ENCODE measurements at places on chromosomes 4 and X.
A peak's percentile ranks its signal among the peaks of the same experiment; 100 is the strongest.

GRCh38 chr4:47536966-47537365 lies 51.9 kb downstream of the ATP10D start:
- DNase-seq = no peak

- no peak for DNase-seq
These were observed 15.1 kb upstream of the REPS2 start for GRCh38 chrX:16931371-16931770.

DNA sequence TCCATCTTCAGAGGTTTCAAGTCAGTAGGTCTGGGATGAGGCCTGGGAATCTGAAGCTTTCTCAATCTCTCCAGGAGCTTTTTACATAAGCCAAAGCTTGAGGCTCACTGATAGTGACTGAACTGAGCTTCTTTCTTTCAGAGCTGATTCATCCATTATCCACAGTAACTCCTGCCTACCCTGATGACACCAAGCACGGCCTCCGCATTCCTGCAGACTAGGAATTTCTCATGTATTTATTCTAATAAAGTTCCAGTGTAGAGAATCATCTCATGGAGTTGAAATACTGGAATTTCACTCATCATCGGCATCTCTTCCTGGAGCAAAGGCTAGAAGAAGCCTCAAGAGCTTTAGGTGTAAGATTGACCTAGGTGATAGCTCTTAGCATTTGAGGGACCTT lies 12.1 kb upstream of the DCTD start:
- DNase-seq = no peak

DNA sequence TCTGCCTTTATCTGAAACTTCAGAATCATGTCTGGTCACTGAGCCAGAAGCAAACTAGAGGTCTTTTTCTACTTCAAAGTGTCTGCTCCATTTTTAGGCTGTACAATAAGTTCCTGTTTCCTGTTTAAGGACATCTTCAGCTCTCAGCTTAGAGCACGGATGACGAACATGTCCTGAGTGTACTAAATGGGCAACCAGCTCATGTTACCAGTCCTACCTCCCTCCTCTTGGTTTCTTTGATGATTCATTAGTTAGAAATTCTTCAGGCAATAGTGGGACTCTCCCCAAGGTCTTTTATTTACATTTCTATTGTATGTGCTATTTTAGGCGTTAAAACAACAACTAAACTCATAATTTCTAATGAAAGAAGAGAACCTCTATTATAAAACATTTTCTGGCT lies 58.0 kb downstream of the ENPEP start:
- DNase-seq = peak; percentile 5

- no peak for DNase-seq
These were observed 262.5 kb upstream of the TEX13A start for GRCh38 chrX:105483011-105483410.

DNA sequence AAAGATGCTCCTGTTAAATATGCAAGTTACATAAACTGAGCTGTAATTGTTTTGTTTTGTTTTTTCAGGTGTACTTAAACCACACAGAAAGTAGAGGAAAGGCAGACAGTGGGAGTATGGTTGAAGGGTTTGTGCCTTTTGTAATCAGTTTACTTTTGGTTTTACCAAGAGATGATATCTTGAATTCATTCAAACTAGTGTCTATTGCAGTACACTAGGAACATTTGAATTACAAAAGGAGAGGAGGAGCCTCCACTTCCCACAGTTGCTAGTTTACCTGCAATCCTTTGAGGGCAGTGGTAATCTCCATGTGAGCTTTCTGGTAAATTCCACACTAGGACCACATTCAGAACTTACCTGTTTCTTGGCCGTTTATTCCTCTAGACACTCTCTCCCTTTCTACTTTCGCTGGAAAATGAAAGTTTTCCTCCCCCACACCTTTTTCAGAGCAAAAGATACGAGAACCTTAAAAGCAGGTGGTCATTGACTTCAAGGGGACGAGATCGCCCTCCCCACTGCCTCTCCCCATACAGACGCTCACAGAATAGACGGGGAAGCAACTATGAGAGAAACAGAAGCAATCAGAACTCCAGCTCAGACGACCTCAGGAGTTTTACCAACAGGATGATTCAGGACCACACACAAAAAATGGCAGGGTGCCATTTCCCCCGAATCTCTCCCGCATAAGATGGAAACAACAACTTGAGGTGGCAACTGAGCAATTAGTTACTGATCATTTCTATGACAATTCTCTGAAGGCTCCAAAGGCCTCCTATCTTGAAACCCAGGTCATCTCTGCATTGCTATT lies 3.3 kb downstream of the RBM47 start:
- peak; percentile 73 for DNase-seq

- no peak for DNase-seq
These were observed 904 bp downstream of the F11 start for GRCh38 chr4:186266729-186267456.

GRCh38 chr4:124526331-124526730 lies 186.2 kb downstream of the ANKRD50 start:
- DNase-seq = no peak

DNA sequence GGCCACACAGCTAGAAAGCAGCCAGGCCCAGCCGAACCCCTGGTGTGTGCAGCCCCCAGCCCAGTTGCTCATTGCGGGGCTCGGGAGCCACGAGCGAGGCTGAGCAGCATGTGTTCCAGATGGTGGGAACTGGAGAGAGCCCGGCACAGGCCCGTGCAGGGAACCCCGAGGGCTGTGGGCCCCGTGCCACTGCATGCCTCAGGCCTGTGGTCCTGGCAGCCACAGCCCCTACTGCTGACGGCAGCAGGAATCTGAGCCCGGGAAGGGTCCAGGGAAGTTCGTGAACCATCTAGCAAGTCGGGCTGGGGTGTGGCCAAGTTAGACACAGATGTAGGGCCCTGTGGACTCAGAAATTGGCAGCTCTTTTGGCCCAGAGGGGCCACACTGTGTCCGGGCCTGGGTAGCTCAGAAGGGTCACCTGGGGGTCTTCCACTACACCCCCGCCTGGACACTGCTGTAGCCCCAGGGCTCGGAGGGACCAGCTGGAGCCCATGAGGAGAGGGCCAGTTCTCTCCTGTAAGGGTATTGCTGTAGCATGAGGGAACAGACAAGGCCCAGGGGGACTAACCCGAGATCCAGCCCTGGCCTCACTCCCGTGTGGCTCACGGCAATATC lies 12.1 kb downstream of the HTRA3 start:
- no peak for DNase-seq

DNA sequence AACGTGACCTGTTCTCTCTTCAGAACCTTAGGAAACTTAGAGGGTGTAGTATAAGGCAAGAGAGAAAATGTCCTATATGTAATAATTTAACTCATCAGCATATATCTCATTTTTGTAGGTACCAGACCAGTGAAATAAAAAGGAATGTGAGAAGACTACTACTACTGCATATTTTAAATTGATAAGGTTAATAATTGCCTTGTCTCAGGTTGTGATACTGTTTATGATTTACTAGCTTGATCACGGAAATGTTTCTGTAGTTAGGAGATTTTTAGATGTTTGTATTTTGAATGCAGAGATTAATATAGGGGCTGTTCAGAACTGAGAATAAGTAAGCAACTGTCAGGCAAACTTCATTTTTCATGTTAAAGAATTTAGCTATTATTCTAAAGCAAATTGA lies 1563.4 kb downstream of the C4orf33 start:
- DNase-seq = no peak

DNA sequence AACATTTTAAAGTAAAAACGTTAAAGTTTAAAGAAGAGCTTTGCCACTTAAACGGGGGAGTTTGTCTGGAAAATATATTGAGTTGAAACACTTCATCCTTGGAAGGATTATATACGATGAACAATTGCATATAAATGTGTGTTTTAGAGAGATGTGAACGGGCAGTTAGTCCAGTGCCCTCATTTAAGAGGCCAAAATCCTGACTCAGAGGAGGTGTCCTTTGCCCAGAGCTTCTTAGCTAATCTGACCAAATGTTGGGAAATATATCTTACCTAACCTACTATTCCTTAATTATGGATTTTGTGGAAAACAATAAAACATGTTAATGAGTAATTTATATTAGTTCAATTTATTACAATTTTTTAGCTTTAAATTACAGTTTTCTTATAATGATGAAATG lies 327.2 kb upstream of the DIPK2B start:
- DNase-seq = no peak

GRCh38 chr4:78953769-78954666 lies 14.8 kb upstream of the PAQR3 start:
- DNase-seq = no peak

DNA sequence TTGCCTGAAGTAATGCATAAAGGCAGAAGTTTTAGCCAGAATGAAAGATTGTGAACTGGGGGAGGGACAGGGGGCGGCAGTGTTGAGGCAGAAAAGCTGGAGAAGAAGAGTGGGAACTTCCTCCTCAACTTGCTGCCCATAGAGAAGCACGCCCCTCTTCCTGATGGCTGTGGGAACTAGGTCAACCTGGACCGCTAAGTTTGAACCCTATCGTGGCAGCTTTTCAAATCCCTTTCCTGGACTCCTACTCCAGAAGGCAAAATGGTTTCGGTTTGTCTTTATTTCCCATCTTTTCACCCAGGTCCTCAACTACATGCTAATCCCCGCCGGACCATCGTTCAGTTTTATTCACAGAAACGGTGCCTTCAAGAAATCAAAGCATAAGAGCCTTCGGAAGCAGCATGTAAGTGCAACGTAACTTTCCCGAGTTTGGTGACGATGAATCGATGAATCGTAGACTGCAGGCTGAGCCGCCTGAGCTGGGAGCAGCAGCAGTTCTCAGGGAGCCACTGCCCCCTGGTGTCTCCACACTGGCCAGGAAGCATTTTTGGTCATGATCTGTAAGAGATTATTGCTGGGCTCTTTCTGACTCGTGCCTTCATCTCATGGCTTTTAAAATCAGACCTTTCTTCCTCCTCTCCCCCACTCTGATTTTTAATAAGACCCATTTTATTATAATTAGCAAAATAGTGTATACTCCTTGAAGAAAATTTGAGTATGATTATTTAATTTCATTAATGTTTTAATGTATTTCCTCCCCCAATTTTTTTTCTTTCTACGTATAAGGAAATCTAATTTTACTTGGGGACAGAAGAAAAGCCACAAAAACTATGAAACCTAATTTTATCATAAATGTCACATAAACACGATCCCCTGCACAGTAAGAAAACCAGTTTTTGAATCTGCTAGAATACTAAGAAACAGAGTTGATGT lies 21.4 kb downstream of the SPINK2 start:
- peak; percentile 89 for DNase-seq

GRCh38 chr4:74320559-74321118 lies 12.4 kb downstream of the EPGN start:
- DNase-seq = peak; percentile 76

- DNase-seq = no peak
These were observed 319.6 kb downstream of the PPP3CA start for GRCh38 chr4:101027721-101028120.

GRCh38 chrX:76538860-76539259 lies 111.3 kb downstream of the MAGEE1 start:
- no peak for DNase-seq

- no peak for DNase-seq
These were observed 293.5 kb downstream of the GBA3 start for GRCh38 chr4:22986262-22986661.

DNA sequence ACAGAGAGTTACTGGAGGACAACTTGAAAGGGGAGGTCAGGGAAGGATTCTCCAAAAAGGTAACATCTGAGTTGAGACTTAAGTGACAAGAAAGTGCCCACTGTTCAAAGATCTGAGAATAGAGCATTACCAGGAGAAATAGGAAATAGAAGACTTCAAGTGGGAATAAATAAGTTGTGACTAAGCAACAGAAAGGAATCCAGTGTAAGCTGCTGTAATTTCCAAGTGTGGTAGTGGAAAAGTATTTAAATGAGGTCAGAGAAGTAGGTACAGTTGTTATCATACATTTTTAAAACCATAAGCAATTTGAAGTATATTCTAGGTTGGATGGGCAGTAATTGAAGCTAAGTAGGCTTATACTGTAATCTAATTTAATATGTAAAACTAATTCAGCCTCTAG lies 211.9 kb downstream of the FBXO8 start:
- DNase-seq = no peak

DNA sequence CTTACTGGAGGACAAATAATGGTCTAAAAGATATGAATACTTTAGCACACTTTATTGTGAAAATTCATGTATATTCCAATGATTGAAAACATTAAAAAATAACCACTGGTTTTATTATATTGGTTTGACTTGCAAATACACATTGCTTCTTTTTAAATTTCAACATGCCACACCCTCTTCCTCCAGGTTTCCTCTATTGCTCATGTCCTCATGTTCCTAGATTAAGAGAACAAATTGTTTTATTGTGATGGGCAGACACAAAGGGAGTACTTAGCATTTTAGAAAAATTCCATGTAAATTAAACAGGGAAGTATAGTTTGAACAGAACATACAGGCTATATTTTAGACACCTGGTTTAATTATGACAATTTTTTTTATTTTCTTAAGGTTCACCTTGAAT lies 230.6 kb upstream of the GPRIN3 start:
- DNase-seq = no peak

DNA sequence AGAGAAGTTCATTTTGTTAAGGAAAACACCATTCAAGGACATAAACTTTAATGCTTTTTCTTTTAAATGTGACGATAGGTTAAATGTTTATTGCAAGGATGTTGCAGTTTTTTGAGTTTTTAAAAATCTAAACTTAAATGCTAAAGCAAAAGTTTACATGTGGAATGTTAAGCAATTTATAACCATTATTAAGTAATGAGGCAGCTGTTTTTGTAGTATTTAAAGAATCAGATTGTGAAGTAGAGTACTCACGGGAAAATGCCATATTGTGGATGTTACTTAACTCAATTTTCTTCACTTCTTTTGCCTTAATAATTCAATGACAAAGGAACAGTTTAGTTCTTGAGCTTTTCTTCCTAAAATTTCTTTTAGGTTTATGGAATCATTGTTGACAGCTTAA lies 43.5 kb downstream of the UBE2K start:
- no peak for DNase-seq

- no peak for DNase-seq
These were observed 1.2 kb downstream of the BBS12 start for GRCh38 chr4:122733787-122734120.

- DNase-seq = no peak
These were observed 221.3 kb downstream of the ANK2 start for GRCh38 chr4:113270520-113271319.
